Panc1 (cell line): ENCODE measurements at places on chromosomes 12 and 14. TPM values are rescaled to one million over a fixed set of nuclear protein-coding genes. Genes with fewer than 3 reads are reported as not detected.
A peak's percentile ranks its signal among the peaks of the same experiment; 100 is the strongest.

GRCh38 chr12:112151766-112152541 is 26.6 kb downstream of the TRAFD1 start:
- DNase-seq, result no peak
- no peaks in the 10 kb centered on the region for H3K4me1 ChIP-seq
- H3K27ac ChIP-seq, result no peak overlapping the region
- H3K27me3 ChIP-seq, result no peaks in the 10 kb centered on the region

DNA sequence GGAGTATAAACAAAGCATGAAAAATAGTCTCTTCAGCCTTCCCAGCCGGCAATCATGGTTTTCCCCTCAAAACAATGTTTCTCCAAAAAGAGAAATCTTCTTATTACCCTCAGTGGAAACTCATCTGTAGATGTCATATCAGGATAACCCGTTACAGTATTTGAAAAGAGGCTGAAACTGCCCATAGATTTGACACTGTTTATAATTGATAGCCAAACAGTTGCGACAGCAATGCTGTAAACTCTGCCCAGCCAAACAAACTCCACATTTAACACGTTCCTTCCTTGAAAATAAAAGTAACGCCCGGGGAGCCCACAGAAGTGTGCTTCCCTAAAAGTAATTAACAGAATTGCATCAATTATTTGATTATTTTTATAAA is 201.3 kb upstream of the FOXN3 start:
- no peak for DNase-seq
- no peaks in the 10 kb centered on the region for H3K4me1 ChIP-seq
- no peaks in the 10 kb centered on the region; the same call in 1 of the 2 replicates for H3K36me3 ChIP-seq
- no peak overlapping the region for H3K27ac ChIP-seq
- peaks cover 23% of the 10 kb centered on the region for H3K27me3 ChIP-seq

GRCh38 chr12:123271001-123271668 is 521 bp downstream of the CDK2AP1 start:
- H3K27ac ChIP-seq, result no peak overlapping the region
- no peaks in the 10 kb centered on the region for H3K27me3 ChIP-seq
- DNase-seq, result no peak
- H3K36me3 ChIP-seq, result no peaks in the 10 kb centered on the region; the same call in 1 of the 2 replicates
- H3K4me1 ChIP-seq, result peaks cover 14% of the 10 kb centered on the region

- no peaks in the 10 kb centered on the region; the same call in 1 of the 2 replicates for H3K27me3 ChIP-seq
- H3K27ac ChIP-seq, result no peak overlapping the region
- DNase-seq, result no peak
- no peak overlapping the region for H3K4me3 ChIP-seq
- no peaks in the 10 kb centered on the region for H3K36me3 ChIP-seq
- no peaks in the 10 kb centered on the region for H3K4me1 ChIP-seq
These were observed 160.5 kb downstream of the ANO2 start for GRCh38 chr12:5784462-5785130.

DNA sequence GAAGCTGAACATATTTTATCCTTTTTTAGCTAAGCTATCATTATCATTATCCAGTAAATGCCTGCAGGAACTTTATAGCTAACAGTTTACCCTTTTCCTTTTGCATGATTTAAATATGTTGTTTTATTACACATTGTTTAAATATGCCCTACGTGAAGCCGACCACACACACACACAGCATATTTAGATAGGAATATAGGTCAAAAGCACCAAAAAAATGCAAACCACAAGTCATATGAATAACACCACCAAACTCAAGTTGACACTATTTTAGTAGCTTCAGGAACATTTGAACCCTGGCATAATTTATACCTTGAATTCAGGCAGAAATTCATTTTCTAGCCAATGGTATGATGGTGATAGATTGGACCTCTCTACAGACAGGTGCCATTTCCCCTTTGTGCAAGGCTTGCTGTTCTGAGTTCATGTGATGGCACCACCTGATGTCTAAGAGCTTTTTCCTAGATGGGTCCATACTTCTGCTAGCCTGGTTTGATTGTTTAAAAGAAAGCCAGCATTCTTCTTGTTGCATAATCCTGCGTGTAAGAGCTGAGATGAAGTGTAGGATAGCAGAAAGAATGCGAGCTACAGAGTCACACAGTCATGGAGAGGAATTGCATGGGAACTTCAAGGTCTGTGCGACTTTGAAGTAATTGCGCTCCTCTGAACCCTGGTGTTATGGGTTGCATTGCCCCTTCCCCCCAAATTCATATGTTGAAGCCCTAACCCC is 454.8 kb upstream of the SOX5 start:
- H3K36me3 ChIP-seq, result no peaks in the 10 kb centered on the region
- no peaks in the 10 kb centered on the region for H3K4me1 ChIP-seq
- no peak overlapping the region for H3K4me3 ChIP-seq

DNA sequence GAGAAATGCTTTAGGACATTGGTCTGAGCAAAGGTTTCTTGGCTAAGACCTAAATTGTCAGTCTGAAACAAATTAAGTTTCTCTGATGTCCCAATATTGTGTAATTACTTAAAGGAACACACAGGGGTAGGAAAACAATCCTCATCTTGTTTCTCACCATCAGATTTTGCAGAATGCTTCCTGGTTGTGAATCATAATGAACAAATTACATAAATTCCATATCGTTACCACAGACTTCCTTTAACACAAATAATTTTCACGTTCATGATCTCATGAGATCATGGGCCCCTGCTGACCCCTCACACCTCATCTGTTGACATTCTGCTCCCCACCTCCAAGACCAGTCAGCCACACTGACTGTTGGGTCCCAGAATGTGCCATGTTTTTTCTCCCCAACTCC is 194.1 kb downstream of the MON2 start:
- no peak overlapping the region for H3K4me3 ChIP-seq
- DNase-seq, result no peak
- no peaks in the 10 kb centered on the region for H3K27me3 ChIP-seq
- no peaks in the 10 kb centered on the region for H3K36me3 ChIP-seq
- no peaks in the 10 kb centered on the region for H3K4me1 ChIP-seq
- no peak overlapping the region for H3K27ac ChIP-seq

- H3K36me3 ChIP-seq, result no peaks in the 10 kb centered on the region
- no peak overlapping the region for H3K4me3 ChIP-seq
- H3K4me1 ChIP-seq, result no peaks in the 10 kb centered on the region
- DNase-seq, result no peak
- no peaks in the 10 kb centered on the region for H3K27me3 ChIP-seq
- H3K27ac ChIP-seq, result no peak overlapping the region
These were observed 22.1 kb upstream of the NINJ2 start for GRCh38 chr12:685388-685787.

- no peaks in the 10 kb centered on the region for H3K4me1 ChIP-seq
- no peak overlapping the region for H3K4me3 ChIP-seq
- no peak overlapping the region for H3K27ac ChIP-seq
- DNase-seq, result no peak
- H3K27me3 ChIP-seq, result peaks cover 18% of the 10 kb centered on the region
- H3K36me3 ChIP-seq, result no peaks in the 10 kb centered on the region
These were observed 50.2 kb downstream of the MBIP start for GRCh38 chr14:36270191-36270590.

- no peaks in the 10 kb centered on the region for H3K4me1 ChIP-seq
- peak overlapping the region; percentile 38 for H3K4me3 ChIP-seq
- no peak overlapping the region for H3K27ac ChIP-seq
- no peaks in the 10 kb centered on the region for H3K27me3 ChIP-seq
- peak; percentile 80 for DNase-seq
- H3K36me3 ChIP-seq, result no peaks in the 10 kb centered on the region
These were observed 114.8 kb upstream of the FLRT2 start for GRCh38 chr14:85415015-85415712.

GRCh38 chr14:45251912-45252311 is 1.1 kb downstream of the MIS18BP1 start:
- peaks cover 6% of the 10 kb centered on the region; the same call in 1 of the 2 replicates for H3K36me3 ChIP-seq
- H3K27ac ChIP-seq, result peak overlapping the region; percentile 98
- H3K27me3 ChIP-seq, result no peaks in the 10 kb centered on the region

DNA sequence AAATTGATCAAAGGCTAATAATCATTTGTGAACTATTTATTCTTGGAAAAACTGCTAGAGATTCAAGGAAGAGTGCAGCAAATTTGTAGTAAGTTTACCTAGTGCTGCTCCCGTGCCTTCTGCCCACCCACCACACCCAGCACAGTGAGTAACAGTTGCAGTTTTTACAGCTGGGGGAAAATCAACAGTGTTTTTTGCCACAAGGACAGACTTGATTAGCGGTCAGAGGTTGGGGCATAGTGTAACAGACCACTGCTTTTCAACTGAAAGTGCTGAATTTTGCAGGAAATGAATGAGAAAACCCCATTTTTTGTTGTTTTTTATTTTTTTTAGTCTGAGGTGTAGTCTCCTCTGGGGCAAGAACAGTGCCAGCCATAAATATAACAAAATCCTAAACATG is 7.5 kb upstream of the KLRK1 start:
- no peak for DNase-seq
- H3K36me3 ChIP-seq, result no peaks in the 10 kb centered on the region
- H3K27me3 ChIP-seq, result no peaks in the 10 kb centered on the region
- peaks cover 31% of the 10 kb centered on the region for H3K4me1 ChIP-seq
- peak overlapping the region; percentile 96 for H3K27ac ChIP-seq

SERPINA12 gene
- not detected for total RNA-seq
